ENCODE measurements at places on chromosomes 11 and 22.

DNA sequence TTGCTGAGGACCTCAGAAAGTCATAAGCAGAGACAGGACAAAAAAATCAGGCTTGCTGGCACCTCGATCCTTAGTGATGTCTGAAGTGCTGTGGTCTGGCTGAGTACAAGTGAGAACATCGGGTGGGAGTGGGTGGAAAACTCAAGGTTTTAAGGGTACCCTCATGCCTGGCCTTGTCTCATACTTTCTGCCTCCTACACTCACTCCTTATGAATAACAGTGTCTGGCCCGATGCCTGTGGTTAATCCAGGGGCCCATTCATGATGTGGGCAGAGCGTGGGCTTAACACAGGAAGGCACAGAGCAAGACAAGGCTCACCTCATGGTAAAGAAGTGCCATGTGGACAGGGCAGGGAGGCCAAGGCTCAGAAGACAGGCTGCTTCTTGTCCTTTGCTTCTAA is 11.0 kb upstream of the UCP3 start:
- no peak for DNase-seq

GRCh38 chr11:47004595-47005033 is 68.1 kb downstream of the CSTPP1 start:
- DNase-seq: no peak

DNA sequence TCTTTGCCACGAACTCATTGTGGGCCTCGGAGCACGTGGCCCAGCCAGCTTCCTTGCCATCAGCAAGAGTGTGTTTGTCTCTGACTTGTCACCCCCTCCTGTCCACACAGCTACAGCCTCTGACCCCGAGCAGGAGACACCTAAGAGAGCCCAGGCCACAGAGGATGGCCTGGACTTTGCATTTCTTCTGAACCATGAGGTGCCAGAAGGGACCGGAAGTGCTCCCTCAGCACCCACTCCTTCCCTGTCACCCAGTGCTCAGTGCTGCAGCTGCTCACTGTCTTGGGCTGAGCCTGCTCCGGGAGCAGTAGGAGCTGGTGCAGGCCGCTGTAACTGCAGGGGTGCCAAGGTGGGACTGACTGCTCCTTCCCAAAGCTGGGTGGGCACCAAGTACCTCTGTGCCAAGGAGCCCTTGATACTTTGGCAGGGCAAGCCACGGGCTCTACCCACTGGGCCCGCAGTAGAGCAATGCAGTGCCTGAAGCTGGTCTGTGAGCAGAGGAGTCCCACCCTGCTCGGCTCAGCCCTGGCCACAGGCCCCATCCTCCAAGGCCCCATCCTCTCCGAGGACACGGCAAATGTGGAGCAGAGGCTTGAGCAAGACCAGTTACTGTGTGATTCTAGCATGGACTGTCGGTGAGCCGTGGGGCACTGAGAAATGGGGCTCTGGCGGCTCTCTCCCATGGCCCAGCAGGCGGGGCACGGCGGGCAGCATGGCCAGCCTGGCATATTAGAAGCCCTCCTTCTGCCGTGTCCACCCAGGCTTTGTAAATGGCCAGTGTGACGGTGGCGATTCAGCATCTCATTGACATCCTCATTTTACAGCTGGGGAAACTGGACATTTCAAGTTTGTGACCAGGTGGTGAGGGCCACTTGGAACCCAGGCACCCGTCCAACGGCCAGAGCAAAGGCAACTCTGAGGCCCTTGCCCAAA is 6.3 kb downstream of the GRK2 start:
- no peak for DNase-seq

DNA sequence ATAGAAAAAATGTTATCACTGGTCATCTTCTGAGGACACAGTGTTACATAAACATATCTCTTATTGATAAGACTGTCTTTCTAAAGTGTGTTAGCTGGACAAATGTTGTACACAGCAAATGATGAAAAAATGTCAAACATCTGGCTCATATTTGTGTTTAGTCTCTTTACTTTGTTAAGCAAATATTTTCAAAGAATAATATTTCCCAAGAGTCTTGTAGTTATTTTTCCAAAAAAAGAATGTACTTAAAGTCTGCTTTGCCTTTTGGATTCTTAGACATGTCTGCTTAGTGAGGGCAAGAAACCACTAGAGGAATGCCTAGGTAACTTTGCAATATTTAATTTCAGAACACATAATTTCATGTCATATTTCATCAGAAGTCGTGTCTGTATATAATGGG is 23.9 kb upstream of the CCDC179 start:
- DNase-seq: no peak

DNA sequence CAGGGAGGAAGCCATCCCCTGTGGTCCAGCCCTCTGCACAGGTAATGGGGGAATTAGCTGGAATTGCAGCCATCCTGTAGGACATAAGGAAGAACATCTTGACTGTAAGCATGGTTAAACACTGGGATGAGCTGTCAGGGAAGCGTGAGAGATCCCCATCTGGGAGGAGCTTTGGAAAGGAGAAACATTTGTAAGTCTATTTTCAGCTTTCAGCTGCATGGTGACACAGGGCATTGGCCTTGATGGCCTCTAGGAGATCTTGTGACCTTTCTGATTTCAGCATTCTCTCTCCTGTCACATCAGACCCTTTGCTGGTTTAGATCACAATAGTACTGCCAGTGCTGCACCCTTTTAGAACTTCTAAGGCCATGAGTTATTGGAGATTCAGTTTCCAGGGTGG is 47.1 kb downstream of the BCR start:
- no peak for DNase-seq
